ENCODE measurements at places on chromosomes 2 and 18.

DNA sequence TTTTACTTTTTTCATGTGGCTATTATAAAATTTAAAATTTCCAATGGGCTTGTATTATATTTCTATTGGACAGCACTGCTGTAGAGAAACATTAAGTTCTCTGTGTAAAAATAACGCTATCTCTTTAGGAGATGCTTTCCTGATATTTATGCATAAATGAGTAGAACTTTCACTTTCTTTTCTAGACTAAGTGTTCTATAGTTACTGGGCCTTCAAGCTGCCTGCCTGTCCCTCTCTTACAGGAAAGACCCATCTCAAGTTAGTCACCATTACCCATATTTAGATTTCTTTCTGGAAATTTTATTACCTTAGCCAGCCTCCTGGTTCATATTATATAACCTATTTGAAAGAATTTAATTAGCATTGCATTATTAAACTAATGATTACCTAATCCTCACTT is 4.8 kb downstream of the ITGA4 start:
- DNase-seq, result no peak

GRCh38 chr2:191086706-191087105 is 64.1 kb downstream of the STAT4 start:
- DNase-seq, result no peak

- no peak for DNase-seq
These were observed 96.0 kb downstream of the ACOXL start for GRCh38 chr2:110828330-110828729.

DNA sequence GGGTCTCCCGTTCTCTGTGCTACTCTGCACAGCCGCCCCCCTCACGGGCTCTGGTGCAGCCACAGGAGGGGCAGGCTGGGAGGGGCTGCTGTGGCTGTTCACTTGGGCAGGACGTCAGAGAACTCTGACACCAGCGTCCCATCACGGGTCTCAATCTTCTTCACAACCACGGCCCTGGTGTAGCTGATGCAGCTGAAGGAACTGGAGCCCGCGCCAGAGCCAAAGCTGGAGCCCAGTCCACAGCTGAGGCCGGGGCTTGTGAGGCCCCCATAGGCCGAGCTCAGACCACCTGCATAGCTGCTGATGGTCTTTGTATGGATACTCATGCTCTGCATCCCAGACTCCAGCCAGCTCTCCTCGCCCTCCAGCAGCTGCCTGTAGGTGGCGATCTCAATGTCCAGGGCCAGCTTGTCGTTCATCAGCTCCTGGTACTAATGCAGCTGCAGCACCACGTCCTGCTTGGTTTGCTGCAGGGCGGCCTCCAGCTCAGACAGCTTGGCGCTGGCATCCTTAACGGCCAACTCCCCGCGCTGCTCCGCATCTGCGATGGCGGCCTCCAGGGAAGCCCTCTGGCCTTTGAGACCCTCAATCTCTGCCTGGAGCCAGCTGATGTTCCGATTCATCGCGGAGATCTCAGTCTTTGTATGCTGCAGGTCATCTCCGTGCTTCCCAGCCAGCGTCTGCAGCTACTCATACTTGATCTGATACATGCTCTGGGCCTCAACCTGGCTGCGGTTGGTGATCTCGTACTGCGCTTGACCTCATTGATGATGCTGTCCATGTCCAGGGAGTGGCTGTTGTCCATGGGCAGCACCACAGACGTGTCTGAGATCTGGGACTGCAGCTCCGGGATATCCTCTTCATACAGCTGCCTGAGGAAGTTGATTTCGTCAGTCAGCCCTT is 7.4 kb upstream of the DUSP19 start:
- DNase-seq, result no peak

DNA sequence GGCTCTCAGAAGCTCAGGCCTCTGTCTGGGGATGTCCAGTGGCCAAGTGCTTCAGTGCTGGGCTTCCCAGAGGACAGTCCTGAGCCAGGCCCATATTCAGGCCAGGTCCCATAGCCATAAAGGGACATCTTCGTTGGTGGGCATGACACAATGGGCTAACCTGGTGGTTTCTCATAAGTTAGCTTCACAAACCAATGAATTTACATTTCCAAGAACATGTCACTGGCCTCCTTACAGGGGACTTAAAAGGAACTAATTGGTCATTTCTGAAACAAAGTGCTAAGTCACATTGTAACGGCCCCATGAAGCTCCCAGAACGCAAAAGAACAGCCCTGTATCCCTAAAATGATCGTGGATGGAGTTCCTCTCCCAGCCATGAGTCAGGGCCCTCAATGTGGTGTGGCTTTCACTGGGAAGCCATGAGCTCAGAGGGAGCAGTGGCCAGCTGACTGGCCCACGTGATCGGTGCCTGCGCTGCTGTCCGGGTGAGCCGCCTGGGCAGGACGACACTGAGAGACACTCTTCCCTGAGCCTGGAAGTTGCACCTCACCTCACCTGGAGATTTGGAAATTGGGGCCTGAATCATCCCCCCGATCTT is 163.7 kb upstream of the APCDD1 start:
- DNase-seq, result no peak
